ENCODE measurements at places on chromosomes 2 and 18.
A peak's percentile ranks its signal among the peaks of the same experiment; 100 is the strongest.

DNA sequence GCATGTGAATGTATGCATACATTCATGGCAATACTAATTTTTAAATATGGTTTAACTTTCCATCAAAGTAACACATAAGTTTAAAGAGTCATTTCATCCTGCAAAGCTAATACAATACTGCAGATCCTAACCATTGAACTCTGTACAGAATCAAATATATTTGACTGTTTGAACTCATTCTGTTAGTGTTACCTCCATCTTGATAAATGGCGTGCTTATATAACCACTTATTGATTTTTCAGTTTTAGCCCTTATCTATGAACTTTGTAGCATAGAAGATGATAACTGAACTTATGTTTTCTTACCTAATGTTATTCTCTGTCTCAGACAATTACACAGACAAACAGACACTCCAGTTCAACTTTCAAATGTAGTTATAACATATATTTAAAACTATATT is 731.0 kb upstream of the LRATD1 start:
- no peak for DNase-seq

GRCh38 chr2:68414876-68415275 is 49.8 kb downstream of the PLEK start:
- DNase-seq, result no peak

DNA sequence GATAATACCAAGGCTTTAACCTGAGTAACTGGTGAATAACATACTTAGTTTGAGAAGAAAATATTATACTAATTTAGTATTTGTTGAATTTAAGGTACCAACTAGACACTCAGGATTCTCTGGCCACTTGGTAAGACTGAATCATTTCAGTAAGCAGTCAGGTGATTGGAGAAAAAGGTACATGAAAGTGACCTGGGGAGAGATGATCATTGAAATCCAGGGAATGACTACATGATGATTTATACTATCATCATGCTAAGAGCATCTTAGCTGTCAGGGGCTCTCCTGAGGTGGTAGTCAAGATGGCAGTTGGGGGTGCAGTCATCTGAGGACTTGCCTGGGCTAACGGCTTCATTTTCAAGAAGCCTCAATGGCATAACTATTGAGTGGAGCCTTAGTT is 571.2 kb upstream of the ACVR2A start:
- no peak for DNase-seq

DNA sequence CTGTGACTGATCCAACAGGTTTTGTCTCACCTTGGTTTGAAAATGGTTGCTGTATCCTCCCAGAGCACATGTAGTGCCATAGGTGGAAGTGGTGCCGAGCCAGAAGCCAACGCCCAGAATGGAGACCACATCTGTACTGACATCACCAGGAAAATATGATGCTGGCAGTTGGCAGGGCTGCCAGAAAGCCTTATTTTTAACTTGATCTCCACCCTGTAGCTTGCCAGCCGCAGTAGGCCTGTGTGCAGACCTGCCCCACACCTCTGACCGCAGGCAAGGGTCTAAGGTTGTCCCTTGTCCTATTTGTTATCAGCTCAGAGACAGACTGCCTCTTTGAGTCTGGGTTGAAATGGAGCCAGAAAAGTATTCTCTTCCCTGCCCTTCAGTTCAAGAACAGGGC is 123.5 kb upstream of the EML6 start:
- no peak for DNase-seq

- no peak for DNase-seq
Observed at GRCh38 chr2:240390091-240391073, 45.1 kb upstream of the GPC1 start.

DNA sequence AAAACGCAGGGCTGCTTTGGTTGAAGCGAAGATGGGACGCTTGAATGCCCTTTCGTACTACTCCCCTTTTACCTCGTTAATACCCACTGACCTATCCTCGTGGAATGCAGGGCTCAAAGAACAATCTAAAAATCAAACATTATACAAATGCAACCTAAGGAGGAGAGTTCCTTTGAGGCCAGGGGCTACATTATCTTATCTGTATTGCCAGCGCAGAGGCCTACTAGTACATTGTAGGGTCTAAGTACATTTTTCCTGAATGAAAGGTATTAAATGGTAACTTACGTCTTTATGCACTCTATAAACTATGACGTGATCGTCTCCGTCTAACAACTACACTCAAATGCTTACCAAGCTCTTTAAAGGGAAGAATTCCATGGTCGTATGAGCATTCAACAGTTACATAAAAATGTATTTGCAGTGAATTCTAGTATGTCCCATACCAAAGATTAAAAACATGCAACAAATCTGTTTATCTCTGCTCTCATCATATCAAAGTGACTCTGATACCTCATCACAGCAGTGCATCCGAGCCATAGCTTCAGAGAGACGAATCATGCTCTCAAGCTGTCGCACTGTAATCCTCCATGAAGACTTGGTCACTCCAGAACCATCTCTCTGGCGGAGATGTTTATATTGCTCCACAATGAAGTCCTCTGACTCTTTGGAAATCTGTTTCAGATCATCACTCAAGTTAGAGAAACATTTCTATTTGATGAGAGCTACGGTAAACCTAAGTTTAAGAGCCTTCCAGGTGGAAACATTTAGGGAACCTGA is 14.1 kb upstream of the LCT start:
- no peak for DNase-seq

GRCh38 chr2:66370824-66371223 is 64.1 kb upstream of the MEIS1 start:
- no peak for DNase-seq

DNA sequence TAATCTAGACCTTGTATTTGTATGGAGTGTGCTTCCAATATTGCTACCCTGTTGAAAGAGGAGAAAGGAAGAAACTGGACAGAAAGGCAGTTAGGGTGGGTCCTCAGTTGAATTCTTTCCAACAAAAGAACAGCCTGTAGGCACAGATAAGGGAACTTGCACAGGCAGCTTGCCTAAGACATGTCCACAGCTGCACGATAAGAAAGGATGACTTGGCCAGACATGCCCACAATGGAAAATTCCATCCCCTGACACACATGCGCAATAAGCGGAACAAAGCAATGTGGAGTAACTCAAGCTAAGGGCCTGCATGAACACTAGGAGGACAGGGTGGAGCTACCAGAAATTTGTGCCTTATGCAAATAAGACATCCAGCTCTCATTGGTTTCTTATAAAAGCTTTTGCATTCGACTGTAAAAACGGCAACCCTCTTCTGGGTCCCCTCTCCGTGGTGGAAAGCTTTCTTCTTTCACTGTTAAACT is 1084.7 kb upstream of the NXPH2 start:
- no peak for DNase-seq

GRCh38 chr2:9319338-9319715 is 104.0 kb downstream of the ITGB1BP1 start:
- no peak for DNase-seq

DNA sequence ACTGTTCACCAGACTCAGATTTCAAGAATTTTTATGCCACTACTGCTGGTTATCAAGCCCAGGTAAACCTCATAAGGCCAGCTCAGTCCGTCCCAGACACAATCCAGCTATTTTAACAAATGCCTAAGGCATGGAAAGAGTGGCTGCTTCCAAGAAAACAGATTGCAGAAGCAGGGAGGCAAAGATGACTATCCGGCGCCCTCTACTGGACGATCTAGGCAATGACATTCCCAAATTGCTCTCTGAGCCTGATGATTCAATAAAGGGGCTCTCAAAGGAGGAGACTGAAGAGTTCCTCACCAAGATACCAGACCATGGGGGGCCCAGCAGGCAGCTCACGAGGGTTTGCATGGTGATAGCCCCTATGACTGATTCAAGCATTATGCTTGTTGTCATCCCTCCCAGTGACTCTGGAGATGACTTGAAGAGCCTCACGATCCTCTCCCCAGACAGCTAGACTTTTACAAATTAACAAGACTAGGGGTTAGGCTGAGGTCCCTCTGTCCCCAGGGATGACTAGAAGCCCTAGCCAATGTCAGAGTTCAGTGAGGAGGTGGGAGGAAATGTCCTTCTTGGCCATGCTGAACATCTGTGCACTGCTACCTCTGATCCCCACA is 25.0 kb downstream of the SERPINB8 start:
- DNase-seq, result no peak

- peak; percentile 58 for DNase-seq
Observed at GRCh38 chr2:143936848-143937722, 582.8 kb downstream of the ZEB2 start.

GRCh38 chr2:66538291-66538690 is 103.4 kb downstream of the MEIS1 start:
- DNase-seq, result no peak

- no peak for DNase-seq
Observed at GRCh38 chr18:56238576-56238975, 399.8 kb downstream of the TXNL1 start.

- DNase-seq, result no peak
Observed at GRCh38 chr2:197883354-197884032, 79.1 kb downstream of the PLCL1 start.

- DNase-seq, result no peak
Observed at GRCh38 chr2:182355815-182356214, 71.0 kb downstream of the PDE1A start.

- no peak for DNase-seq
Observed at GRCh38 chr2:231196592-231196991, 1.8 kb upstream of the ARMC9 start.

- DNase-seq, result no peak
Observed at GRCh38 chr2:26380281-26380680, 21.4 kb upstream of the DRC1 start.

DNA sequence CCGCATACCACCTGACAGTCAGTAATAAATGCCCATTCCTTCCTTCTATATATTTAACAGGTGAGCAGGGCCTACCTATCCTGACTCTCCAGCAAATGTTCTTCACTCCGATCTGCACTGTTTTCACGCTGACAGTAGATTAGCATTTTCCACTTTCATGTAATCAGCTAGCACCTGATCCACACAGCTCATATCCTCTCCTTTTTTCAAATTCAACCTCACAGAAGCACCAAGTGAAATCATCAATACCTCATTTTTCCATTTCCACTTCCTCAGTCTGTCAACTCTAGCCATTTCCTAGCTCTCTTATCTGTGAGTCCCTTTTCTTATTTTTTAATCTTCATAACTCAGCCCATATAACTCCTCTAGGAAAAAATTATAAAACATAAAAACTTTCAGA is 402.8 kb downstream of the ZEB2 start:
- DNase-seq, result no peak

DNA sequence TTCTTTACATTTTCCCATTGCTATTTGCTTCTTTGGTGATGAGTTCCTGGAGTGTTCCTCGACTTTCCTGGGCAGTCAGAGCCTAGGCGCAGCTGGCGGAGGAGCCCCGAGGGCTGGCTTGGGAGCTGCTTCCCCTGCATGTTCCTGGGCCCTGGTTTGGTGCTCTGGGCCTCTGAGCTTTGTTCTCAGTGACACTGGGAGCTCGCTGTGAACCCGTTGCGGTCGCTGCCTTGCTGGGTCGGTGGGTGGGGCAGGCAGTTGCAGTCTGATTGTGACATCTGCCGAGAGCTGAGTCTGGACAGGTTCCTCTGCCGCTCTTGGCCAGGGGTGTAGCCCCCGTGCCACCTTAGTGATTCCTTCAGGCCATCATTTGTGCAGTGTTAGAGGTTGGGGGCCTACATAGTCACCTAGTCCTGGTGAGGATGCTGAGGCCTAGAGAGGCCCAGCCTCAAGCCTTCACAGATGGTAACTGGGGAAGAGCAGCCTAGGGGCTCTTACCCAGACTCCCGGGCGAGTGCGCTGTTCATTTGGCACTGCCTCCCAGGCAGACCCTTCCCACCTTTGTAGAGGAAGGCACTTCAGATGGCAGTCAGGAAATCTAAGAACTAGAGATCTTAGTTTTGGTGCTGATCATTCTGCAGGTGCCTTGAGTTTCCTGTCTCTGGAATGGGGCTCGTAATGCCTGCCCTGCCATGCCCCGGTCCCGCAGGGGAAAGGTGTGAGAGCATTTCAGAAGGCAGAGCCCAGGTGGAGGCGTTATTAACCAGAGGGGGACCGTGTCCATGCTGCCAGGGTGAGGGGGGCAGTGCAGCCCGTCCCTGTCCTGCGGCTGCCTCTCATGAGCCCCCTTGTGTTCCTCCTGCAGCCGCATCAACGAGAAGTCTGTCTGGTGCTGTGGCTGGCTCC is 8.4 kb downstream of the ASB1 start:
- DNase-seq, result no peak

GRCh38 chr2:144454466-144455287 is 65.2 kb downstream of the ZEB2 start:
- no peak for DNase-seq

- no peak for DNase-seq
Observed at GRCh38 chr2:28522481-28522880, 26.6 kb downstream of the PLB1 start.

DNA sequence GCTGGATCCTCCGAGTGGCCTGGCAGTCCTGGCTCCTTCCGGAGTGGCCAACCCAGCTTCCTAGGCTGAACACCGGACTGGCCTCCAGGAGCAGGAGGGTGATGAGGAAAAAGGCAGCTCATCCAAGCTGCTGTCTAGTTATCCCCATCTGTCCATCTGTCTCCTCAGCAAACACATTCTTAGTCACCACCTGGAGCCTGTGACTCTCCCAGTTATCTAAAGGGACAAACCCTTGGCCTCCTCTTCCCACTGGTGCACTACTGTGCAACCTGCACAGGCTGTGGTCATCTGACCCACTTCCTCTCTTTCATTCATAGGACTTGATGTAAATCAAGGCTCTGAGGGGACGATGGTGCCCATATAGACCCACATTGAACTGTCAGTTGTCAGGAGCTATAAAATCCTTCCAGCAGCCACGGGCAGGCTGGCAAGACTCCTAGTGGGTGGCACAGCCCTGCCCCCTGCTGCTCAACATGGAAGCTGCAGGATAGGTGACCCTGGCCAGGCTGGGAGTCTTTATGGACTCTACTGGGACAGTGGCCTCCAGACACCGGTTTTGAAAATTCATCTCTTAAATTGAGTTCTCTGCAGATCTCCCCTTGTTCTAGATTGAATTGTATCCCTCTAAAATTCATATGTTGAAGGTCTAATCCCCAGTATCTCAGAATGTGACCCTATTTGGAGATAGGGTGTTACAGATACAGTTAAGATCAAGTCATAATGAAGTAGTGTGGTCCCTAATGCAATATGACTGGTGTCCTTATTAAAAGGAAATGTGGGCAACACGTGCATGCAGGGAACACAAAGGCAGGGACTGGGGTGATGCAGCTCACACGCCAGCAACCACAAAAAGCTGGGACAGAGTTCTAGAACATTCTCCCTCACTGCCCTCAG is 29.3 kb upstream of the DUSP2 start:
- peak; percentile 55 for DNase-seq

GRCh38 chr2:64655873-64656272 is 2.2 kb upstream of the SERTAD2 start:
- no peak for DNase-seq

DNA sequence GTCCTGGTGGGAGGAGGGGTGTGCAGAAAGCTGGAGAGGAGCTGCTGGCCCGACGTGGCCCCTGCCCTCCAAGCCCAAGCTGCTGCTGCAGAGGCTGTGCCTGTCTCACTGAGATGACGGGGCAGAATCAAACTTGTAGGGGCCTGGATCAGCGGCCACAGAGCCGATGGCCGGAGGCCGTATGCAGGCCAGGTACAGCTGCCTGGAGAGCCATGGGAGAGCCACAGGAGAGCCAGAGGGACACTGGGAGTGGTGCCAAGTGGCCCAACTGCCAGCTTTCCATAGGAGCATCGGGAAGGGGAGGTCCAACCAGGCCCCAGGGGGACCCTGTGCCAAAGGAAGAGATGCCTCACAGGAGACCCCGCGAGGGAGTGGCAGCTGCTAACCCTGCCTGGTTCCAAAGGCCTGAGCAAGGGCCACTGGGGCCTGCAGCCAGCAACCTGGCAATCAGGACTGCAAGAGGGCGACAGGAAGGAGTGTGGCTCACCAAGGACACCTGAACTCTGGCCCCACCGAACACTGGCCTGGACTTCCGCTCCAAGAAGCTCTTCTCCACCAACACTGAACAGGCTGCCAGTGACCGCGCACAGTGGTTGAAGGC is 70.7 kb downstream of the HDAC4 start:
- no peak for DNase-seq

All from right lung (tissue), 10 donors.